ENCODE measurements at places on chromosomes 6 and 20.

DNA sequence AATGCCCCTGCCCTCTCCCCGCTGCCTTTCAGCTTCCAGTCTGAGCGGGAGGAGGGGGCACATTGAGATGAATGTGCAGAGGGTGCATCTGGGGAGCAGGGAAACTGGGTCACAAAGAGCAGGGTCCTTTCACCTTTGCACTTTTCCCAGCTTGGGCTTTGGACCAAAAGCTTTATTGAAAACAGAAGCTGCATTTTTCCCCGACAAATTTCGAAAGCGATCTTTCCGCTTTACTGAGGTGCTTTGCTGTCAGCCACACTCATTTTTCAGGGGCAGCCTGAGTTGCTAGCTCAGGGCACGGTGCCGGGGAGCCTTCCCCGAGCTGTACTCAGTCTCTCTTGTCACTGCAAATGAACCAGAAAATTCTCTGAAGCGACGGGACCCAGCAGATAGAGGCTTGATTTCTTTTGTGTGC, 283.7 kb upstream of the SOX4 start:
- no peak for DNase-seq

DNA sequence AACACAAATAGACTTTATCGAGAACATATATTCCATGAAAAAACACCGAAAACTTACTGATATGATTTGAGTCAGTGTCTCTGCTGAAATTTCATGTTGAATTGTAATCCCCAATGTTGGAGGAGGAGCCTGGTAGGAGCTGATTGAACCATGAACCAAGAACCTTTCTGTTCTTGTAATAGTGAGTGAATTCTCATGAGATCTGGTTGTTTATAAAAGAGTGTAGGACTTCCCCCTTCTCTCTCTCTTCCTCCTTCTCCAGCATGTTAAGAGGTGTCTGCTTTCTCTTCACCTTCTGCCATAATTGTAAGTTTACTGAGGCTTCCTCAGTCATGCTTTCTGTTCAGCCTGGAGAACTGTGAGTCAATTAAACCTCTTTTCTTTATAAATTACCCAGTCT, 1289.3 kb upstream of the CITED2 start:
- DNase-seq: no peak

GRCh38 chr6:103344554-103345163, 1515.1 kb downstream of the HACE1 start:
- DNase-seq: no peak

DNA sequence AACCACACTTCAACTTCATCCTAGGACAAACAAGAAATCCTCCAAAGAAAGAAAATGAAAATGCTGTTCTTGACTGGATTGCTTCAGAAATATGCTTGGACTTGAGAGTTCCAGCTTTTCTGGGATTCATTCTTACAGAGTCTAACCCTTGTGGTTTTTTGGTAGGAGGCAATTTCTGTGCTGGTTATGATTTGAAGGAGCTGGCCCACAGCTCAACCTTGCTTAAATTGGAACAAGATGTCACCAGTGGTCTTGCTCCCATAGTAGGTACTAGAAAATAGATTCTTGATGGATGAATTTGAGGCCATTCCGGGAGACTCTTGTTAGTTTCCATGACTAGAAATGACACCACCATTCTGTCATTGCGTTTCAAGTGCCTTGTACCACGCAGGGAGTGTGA, 54.3 kb upstream of the BMP6 start:
- DNase-seq: no peak

DNA sequence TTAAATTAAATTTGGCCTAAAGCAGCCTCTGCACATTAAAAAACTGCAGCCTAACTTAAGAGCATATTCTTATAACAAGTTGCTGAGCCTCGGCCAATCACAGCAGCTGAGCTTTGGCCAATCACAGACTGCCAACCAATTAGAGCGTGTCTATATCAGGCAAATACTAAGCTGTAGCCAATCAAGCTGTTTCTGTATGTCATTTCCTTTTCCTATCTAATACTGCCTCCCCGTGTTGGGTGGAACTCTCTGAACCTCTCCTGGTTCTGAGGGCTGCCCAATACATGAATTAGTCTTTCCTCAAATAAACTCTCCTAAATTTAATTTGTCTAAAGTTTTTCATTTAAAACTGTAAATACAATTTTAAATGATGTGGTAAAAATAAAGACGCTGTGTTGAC, 3.9 kb upstream of the TMEM244 start:
- no peak for DNase-seq

Data from uterus (tissue), 4 donors.